T-helper 1 cell (primary cell): ENCODE measurements at places on chromosomes 7 and 10.

- DNase-seq = no peak
Observed at GRCh38 chr10:61933859-61934555, 32.5 kb downstream of the ARID5B start.

DNA sequence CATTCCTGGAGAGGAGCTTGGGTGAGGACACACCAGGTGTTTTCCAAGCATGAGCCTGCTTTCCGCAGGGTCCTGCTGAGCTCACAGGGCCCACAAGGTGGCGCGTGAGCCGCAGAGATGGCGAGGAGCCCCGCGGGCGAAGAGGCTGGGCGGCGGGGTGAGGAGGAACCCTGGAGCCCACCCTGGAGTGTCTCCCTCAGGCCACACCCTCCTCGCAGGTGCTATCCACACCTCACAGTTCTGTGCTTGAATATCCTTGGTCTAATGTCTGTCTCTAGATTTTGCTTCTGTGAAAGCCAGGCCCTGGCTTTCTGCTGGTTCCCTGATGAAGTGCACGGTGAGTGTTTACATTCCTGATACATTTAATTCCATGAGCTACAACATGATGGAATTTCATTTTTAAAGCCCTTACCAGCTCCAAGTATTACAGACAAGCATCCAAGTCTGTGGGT is 433.6 kb downstream of the ACTR3B start:
- DNase-seq = no peak

DNA sequence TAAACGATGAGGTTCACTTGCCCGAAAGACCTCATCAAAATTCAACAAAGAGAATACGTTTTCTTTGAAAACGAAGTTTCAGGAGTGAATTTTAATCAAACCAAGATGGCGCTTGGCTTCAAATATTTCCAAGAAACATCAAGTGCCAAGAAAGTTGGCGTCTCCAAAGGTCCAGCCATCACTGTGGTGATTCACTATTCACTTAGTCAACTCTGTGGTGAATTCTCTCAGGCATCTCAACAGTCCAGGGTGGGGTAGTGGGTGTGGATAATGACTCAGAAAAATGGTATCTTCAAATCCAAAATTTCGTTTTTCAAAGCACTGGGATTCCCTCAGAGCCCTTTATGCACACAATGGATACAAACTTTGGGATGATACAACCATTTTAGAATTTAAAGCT is 133.1 kb downstream of the SVIL start:
- no peak for DNase-seq

GRCh38 chr7:136947347-136947746 is 78.9 kb downstream of the CHRM2 start:
- no peak for DNase-seq

DNA sequence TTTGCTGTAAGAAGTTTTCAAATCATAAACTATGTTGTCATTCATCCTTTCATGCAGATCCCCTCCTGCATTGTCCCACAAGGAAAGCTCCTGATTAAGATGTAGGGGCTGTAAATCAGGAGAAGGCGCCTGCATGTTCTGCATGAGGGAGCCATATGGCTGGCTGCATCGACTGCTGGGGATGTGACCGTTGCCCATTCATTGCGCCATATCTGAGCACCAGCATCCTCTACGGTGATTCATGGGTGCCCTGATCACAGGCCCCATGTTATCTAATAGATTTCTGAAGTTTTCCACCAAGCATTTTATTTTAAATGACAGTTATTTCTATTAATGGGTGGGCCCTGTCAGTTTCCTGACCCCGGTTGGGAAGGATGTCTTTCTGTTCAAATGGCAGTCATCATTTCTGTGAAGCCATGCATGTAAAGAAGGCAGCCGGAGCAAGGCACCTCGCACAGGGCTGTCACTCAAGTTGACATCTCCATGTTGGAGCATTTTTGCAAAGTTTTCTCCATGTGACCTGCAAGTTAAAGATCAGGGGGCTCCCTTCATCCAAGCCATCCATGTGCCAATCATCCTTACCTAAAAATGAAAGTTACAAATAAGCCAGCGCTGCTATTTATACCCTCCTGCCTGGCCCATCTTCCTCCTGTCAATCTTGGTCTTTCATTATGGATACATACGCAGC is 128.8 kb downstream of the TEX36 start:
- no peak for DNase-seq

GRCh38 chr7:34445653-34446052 is 212.4 kb upstream of the NPSR1 start:
- no peak for DNase-seq

DNA sequence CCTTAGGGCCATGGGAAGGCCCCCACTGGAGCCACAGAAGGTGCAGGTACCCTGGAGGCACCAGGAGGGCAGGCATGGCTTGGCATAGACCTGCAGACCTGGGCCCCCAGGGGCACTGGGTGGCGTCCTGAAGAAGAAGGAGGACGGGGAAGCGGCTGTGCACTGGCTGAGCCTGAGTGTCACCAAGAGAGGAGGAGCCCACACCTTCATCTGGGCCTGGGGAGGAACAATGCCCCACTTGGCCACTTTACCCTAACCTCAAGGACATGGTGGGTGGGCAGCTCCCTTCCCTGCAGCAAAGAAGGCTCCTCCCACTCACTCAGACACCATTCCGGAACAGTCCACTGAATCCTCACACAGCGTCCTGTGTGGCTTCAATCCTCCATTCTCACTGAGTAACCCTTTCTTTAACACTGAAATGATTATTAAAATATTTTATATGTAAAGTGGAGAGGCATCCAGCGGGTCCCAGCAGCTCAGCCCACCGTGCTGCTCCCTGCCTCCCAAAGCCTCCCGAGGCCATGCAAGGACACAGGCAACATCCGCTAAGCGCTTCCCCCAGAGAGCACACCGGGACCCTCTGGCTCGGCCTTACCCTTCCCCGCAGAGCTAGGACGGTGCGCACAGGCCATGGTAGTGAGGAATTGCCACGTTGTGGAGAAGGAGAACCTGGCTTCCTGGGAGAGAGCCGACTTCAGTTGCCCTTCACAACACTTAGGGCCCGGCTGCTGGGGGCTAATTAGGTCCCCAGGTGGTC is 516.7 kb upstream of the MGMT start:
- DNase-seq = no peak

GRCh38 chr10:3806603-3807002 is 21.6 kb upstream of the KLF6 start:
- no peak for DNase-seq

GRCh38 chr10:61618388-61618961 is 44.3 kb upstream of the CABCOCO1 start:
- DNase-seq = no peak

- DNase-seq = peak; percentile 2
Observed at GRCh38 chr10:60943316-60944057, 498 bp downstream of the RHOBTB1 start.

DNA sequence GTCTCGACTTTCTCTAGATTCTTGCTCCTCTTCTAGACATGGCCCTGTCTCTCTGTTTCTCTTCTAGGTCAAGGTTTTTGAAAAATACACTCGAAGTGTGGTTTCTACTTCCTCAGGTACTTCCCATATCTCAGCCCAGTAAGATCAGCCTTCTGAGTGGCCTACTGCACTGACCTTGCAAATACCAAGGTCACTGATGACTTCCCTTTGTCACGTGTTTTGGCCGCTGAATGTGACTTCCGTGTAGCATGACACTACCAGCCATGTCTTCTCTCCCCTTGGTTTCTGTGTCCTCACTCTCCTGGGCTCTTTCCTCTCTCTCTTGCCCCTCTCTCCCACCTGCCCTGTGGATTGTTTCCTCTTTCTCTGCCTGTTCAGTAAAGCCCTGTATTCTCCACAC is 7.9 kb upstream of the WIPF3 start:
- DNase-seq = no peak

DNA sequence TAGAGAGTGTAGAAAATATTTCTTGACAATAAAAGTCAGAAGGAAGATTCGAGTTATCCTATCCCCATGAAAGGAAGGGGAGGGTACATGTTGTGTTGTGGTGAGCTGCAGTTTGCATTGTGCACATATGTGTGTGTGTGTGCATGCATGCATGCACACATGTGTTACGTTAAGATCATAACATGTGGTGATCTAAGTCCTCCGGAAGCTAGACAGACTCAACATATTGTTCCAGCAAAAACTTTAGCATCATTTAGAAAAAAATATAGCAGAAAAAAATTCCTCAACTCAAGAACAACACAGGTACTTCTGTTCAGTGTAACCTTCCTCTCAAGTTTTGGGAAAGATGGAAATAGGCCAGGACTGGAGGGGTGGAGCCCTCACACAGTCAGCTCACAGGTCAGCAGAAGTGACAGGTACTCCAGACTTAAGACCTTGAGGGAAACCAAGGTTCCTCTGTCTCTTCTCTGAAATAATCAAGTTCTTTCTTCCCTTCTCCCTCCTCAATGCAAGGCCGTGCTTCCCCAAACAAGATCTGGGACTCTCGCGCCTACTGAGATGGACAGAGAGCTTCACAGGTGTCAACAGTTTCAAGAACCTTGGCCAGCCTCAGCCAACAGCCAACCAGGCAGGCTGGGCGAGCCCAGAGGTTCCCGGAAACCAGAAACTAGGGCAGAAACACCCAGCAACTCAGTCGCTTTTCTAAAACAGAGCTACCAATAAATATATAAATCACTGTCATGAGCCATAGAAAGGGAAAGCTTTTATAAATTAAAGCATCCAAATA is 205.2 kb downstream of the FAM107B start:
- DNase-seq = no peak

GRCh38 chr7:42385912-42386311 is 148.9 kb upstream of the GLI3 start:
- DNase-seq = no peak

- no peak for DNase-seq
Observed at GRCh38 chr7:9507290-9507689, 1073.9 kb downstream of the NXPH1 start.
